IMR-90 (cell line): ENCODE measurements at places on chromosomes 12 and 14. TPM values are rescaled to one million over a fixed set of nuclear protein-coding genes. Genes with fewer than 3 reads are reported as not detected.

The RTL1 gene
- total RNA-seq: not detected in 2 replicates

The KRT8 gene
- 10.9 and 14.2 TPM in 2 replicates for total RNA-seq

The DPPA3 gene
- total RNA-seq: not detected in 2 replicates

The RERGL gene
- total RNA-seq: not detected in 2 replicates

The SRRM4 gene
- not detected in 2 replicates for total RNA-seq

The NID2 gene
- 101 and 102 TPM in 2 replicates for total RNA-seq

The KRT5 gene
- total RNA-seq: not detected in 2 replicates

The SMOC1 gene
- total RNA-seq: 0.90 and 1.1 TPM in 2 replicates

DNA sequence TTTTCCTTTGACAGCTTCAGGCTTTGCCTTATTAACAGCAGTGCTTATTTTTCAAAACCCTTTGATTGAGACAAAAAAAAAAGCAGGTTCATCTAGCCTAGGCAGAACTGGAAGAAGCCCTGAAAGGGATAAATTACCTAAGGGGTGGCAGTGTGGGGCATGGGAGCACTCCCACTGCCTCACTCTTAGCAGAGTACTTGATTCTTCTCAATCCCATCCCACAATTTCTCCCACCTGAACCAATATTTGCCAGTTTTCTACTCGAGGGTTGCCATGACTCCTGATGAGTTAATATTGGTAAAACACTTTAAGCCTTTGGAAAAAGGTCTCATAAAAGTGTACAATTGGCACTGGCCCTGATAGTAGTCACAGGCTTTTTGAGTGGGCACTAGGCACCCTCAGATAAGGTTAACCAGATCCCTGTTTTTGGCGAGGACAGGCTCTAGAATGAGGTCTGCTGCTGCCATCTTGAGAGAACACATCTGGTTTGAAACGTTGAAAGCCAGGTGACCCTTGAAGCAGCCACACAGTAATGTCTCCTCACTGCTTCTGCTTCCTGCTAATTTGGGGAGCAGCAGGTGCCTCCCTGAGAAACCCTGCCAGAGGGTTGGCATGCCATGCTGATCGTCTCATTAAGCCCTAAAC lies 320.0 kb downstream of the RAD51B start:
- H3K4me1 ChIP-seq: peaks cover 18% of the 10 kb centered on the region
- no peaks in the 10 kb centered on the region for H3K27me3 ChIP-seq
- H3K4me3 ChIP-seq: no peak overlapping the region
- H3K27ac ChIP-seq: peak overlapping the region; percentile 20

DNA sequence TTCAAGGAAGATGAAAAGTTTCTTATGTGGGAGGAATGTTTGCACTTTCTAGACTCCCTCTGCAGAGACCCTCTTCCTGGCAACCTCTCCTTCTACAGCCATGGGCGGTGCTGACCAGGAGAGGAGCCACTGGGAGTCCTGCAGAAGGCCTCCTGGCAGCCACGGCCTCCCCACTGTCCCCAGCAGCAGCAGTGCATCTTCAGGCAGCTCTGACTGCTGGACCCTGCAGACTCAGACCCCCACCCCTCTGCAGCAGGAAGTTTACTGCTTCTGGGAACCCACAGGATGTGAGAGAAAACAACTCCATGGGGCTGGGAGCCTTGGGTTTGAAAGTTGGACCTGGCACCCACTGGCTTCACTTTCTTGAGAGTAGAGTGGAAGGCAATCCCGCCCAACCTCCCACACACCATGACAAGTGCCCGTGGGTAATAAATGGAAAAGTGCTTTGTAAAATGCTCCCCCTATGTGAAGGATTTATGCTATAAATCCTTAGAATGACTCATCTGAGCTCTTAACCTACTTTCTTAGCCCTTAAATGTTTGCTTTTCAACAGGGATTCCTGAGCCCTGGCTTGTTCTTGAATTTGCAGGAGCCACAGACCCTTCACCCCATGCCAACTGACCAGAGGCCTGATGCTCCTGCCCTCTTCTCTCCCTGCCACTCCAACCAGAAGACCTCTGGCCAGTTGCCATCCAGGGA lies 37.5 kb upstream of the DDX11 start:
- H3K4me1 ChIP-seq: peaks cover 3% of the 10 kb centered on the region; the same call in 1 of the 2 replicates
- peaks cover 10% of the 10 kb centered on the region for H3K27me3 ChIP-seq
- no peaks in the 10 kb centered on the region for H3K36me3 ChIP-seq
- DNase-seq: peak; percentile 18
- no peak overlapping the region for H3K27ac ChIP-seq
- no peak overlapping the region for H3K4me3 ChIP-seq

GRCh38 chr14:59585891-59586554 lies 9.4 kb upstream of the CCDC175 start:
- H3K27me3 ChIP-seq: 0 out of 2 replicates have a peak, but pooled peaks cover 2% of the 10 kb centered on the region
- H3K27ac ChIP-seq: no peak overlapping the region
- H3K4me1 ChIP-seq: no peaks in the 10 kb centered on the region
- no peaks in the 10 kb centered on the region for H3K36me3 ChIP-seq

DNA sequence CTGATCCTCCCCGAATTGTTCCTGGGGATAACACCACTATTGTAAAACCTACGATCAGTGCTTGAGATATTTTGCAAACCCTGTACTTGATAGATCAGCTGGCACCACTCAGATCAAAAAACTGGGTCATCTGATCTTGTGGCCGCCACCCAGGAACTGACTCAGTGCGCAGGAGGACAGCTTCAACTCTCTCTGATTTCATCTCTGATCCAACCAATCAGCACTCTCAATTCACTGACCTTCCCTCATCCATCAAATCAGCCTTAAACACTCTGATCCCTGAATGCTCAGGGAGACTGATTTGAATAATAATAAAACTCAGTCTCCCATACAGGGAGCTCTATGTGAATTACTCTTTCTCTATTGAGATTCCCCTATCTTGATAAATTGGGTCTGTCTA lies 4.2 kb upstream of the XPOT start:
- DNase-seq: peak; percentile 68
- no peak overlapping the region for H3K27ac ChIP-seq
- no peaks in the 10 kb centered on the region for H3K4me1 ChIP-seq
- no peaks in the 10 kb centered on the region for H3K27me3 ChIP-seq
- H3K36me3 ChIP-seq: no peaks in the 10 kb centered on the region

DNA sequence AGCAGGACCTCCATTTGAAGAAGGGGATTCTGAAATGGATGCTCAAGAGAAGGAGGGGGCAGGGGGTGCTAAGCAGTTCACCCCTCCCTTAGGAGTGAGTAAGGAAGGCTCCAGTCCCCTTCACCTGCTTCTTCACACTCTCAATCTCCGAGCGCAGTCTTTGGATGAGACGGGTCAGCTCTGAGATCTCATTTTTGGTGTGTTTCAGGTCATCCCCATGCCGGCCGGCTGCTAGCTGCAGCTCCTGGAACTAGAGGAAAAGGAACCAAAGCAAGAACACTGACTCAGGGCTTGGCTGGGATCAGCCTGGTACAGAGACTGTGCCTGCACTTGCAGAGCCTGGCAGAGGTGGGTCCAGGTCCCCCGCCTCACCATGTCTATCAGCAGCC lies 7.3 kb downstream of the KRT73 start:
- H3K27me3 ChIP-seq: peaks cover 37% of the 10 kb centered on the region
- H3K4me1 ChIP-seq: no peaks in the 10 kb centered on the region
- no peak for DNase-seq
- H3K4me3 ChIP-seq: no peak overlapping the region

DNA sequence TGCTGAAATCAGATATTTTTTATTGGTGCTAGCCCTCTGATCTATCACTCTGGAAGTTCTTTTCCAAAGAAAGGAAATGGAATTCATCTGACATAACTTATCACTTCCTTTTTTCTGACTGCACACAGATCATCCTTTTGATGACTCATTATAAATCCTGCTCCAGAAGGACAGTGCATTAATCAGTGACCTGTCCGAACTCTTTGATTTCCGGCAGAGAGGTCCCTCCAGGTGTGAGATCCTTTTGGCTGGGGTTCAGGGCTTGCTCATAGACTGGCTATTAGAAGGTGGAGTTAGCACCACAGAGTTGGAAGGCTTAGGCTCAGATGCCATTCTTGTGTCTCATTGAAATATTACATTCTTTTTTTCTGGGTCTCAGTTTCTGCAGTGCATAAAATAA lies 328.2 kb downstream of the ZFP36L1 start:
- DNase-seq: peak; percentile 64
- no peaks in the 10 kb centered on the region for H3K27me3 ChIP-seq
- no peak overlapping the region for H3K27ac ChIP-seq
- no peak overlapping the region for H3K4me3 ChIP-seq
- no peaks in the 10 kb centered on the region for H3K36me3 ChIP-seq

- H3K4me3 ChIP-seq: no peak overlapping the region
- peak; percentile 26 for DNase-seq
- H3K27ac ChIP-seq: no peak overlapping the region
- peaks cover 6% of the 10 kb centered on the region for H3K4me1 ChIP-seq
Observed at GRCh38 chr12:1618489-1618888, 10.5 kb upstream of the WNT5B start.

- H3K4me3 ChIP-seq: no peak overlapping the region
- no peaks in the 10 kb centered on the region for H3K27me3 ChIP-seq
- H3K36me3 ChIP-seq: no peaks in the 10 kb centered on the region; the same call in 1 of the 2 replicates
- peaks cover 25% of the 10 kb centered on the region for H3K4me1 ChIP-seq
Observed at GRCh38 chr12:113241191-113242025, 20.1 kb downstream of the TPCN1 start.

GRCh38 chr12:3017281-3017680 lies 58.1 kb downstream of the TEAD4 start:
- no peak overlapping the region for H3K27ac ChIP-seq
- H3K4me3 ChIP-seq: no peak overlapping the region
- peaks cover 17% of the 10 kb centered on the region for H3K36me3 ChIP-seq
- H3K27me3 ChIP-seq: no peaks in the 10 kb centered on the region

GRCh38 chr14:81727218-81727617 lies 193.6 kb upstream of the SEL1L start:
- H3K27ac ChIP-seq: no peak overlapping the region
- H3K36me3 ChIP-seq: no peaks in the 10 kb centered on the region
- no peaks in the 10 kb centered on the region for H3K27me3 ChIP-seq

- H3K36me3 ChIP-seq: no peaks in the 10 kb centered on the region
- H3K4me3 ChIP-seq: no peak overlapping the region
- H3K27me3 ChIP-seq: no peaks in the 10 kb centered on the region
- H3K4me1 ChIP-seq: no peaks in the 10 kb centered on the region
- no peak overlapping the region for H3K27ac ChIP-seq
Observed at GRCh38 chr12:98990648-98991047, 345.6 kb downstream of the APAF1 start.

DNA sequence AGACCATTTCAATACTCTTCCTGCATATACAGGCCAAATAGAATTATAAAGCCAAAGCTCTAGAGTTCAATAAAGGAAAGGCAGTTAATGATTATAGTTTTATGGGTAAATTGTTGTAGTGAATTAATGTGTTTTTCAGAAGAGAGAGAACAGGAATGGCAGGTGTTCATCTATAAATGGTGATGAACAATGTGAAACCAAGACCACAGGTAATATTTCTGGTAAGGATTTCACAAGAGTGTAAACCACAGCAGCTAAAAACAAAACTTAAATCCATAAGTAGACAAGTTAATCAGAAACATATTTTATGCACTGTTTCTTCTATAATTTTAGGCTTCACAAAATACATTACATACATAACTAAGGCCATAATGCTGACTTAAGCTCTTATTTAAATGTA lies 204.4 kb downstream of the SYT1 start:
- no peaks in the 10 kb centered on the region for H3K27me3 ChIP-seq
- H3K4me3 ChIP-seq: no peak overlapping the region
- H3K27ac ChIP-seq: no peak overlapping the region

- H3K27me3 ChIP-seq: no peaks in the 10 kb centered on the region
- H3K4me3 ChIP-seq: no peak overlapping the region
- H3K36me3 ChIP-seq: no peaks in the 10 kb centered on the region
- DNase-seq: no peak
Observed at GRCh38 chr12:113203852-113204760, 17.2 kb upstream of the TPCN1 start.

GRCh38 chr14:104827177-104828055 lies 26.5 kb downstream of the ZBTB42 start:
- H3K4me3 ChIP-seq: peak overlapping the region; percentile 54
- H3K36me3 ChIP-seq: no peaks in the 10 kb centered on the region
- H3K27ac ChIP-seq: no peak overlapping the region; the same call in 1 of the 2 replicates
- DNase-seq: peak; percentile 32
